ENCODE measurements at places on chromosomes 4 and X.

DNA sequence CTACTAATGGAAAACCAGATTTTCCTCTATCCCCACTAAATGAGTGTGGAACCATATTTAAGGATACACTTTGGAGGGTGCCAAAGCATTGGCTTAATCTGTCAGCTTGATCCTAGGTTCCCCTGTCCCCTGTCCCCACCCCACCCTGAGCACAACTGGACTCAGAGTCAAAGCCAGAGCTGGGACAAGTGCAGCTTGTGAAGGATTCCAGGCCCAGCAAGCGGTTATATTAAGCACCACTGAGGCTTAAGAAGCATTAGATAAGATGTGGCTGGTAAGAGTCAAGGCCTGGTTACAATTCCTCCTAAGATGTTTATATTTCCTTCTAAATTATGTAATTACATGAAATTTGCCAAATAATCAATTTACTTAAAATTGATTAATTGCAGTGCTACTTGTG is 350.0 kb upstream of the GATB start:
- DNase-seq: no peak

GRCh38 chr4:76443376-76443775 is 8.3 kb downstream of the SHROOM3 start:
- no peak for DNase-seq

DNA sequence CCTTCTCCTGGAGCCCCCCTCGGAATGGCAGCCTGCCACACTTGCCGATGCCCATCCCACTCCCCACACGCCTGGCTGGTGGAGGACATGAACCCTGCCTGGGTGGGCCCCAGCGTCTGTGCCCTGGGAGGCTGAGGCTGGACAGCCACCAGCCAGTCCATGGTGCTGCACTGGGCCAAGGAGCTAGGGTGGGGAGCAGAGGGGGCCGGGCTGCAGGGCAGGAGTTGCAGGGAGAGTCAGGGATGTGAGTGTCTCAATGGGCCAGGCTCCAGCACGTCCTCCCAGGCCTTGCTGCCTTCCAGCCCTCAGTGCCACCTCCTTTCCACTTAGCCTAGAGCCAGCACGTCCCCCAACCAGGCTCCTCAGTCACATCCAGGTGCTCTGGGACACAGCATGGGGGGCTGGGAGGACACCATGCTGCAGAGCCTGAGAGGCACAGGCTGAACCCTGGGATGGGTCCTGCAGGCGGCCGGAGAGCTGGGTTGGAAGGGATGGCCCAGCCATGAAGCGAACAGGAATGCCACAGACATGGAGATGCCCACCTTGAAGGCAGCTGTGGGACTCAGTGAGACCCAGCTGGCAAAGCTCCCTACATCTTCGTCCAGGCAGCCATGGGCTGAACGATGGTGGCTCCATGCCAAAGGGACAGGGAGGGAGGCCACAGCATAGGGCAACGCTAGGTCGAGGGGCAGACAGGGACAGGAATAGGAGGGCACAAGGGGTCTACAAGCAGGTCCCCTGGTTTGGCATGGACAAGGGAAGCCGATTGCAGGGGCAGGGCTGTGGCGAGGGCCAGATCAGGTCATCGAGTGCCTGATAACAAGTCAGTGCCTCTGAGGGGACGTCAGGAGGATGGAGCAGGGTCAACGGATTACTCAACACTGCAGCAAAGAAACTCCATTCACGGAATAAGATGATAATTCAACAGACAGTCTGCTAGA is 30.1 kb upstream of the MXD4 start:
- DNase-seq: no peak

- DNase-seq: peak; percentile 30
Measured at GRCh38 chrX:39689376-39690104, 408.2 kb downstream of the BCOR start.

DNA sequence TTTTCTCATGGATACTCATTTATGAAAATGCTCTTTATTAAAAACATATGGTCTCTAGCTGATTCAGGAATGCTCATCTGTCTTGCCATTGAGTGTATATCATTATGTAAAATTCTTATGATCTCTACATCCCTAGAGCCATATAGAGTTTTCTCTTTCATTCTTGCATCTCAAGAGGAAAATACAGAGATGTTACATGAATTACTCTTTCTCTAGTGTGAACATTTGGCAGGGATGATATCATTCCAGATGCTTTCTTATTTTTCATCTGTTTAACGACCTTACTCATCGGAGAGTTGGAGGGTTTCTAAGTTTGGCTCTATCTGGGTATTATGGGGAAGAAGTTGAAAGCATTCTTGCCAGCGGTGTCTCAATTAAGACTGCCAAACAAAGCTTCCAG is 202.9 kb upstream of the SLC7A11 start:
- no peak for DNase-seq

DNA sequence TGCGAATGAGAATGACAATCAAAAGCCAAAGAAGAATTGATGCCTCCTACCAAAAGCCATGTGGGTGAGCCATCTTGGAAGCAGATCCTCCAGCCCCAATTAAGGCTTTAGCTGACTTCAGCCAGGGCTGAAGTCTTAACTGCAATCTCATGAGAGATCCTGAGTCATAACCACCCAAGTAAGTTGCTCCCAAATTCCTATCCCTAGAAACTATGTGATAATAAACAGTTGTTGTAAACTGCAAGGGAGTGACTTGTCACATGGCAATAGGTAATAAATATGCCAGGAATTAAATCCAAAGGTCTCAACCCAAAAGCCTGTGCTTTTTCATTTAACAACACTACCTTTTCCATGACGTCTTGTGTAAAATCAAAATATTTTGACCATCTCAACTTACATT is 154.2 kb upstream of the TBL1X start:
- no peak for DNase-seq

DNA sequence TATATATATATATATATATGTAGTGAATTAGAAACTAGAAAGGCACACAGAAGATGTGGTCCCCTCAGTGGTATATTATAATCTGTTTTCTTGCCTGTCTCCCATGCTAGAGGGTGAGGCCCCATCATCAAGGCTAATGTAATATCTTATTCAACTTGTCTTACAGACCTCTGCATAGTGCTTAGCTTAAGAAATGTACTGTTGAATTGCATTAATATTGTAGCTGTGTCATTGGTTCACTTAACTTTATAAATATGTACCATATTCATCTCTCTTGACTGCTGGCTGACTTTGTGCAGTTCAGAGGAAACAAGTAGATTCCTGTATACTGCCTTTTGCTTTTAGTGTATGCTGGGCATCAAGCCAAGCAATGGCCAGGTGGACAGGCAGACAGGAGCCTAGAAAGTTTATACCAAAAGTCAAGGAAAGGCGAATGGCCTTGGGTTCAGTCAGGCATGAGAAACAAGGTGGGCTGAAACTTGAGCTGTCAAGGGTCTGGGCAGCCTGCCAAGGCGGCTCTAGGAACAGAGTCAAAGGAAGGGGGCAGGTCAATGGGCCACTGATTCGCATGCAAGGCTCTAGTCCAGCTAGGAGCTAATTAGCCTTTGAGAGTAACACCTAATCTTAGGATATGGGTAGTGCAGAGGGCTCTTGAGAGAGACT is 78.8 kb upstream of the LEF1 start:
- peak; percentile 33 for DNase-seq

DNA sequence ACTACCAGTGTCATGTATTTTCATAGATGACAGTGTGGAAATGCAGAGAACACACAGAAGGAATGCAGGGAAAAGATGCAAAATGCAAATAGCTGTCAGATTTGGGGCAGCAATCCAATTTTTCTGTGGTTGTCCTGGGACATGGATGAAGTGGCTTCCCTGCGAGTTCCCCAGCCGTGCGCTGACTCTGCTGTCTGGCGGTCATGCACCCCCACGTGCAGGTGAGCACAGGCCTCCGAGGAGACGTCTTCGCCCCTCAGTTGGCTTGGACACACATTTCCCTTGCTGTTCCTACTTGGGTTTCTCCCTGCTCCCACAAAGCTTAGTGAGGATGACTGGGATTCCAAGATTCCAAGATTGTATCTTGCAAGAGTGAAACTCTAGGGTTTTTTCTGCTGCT is 24.4 kb downstream of the BLOC1S4 start:
- no peak for DNase-seq

DNA sequence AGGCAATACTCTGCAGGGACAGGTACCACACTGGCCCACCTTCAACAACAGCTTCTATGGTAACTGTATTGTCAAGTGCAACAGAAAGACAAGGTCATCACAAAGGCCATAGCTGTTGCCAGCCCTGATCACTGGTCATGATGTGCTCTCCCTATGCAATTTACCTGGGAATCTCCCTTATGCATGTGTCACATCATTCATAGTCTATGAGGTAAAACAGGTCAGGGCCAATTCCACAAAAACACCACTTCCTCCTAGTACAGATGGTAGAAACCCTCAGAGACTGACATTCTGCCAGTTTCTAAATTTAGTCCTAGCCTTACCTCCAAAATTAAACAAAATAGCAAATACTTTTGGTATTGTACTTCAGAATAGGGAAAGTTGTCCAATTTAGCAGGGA is 132.8 kb downstream of the MGST2 start:
- DNase-seq: no peak

GRCh38 chr4:1501754-1502500 is 95.7 kb upstream of the NKX1-1 start:
- no peak for DNase-seq

GRCh38 chr4:182449186-182449929 is 206.2 kb downstream of the TENM3 start:
- peak; percentile 40 for DNase-seq

DNA sequence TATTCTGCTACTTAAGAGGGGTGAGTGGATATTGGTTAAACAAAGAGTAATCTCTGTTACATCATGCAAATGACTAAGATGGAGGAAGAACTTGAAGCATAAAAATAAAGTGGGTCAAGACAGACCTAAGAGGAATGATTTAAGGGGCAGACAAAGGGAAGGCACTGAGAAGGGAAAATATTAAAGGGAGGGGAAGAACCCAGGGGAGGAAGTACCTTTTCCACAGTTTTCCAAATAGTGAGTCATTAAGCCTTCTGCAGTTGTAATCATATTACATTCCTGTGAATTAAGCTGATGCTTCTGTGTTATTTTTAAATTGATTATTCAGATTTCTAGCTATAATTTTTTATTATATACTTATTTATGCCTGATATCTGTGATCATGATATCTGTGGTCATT is 253.3 kb downstream of the CENPC start:
- no peak for DNase-seq

- no peak for DNase-seq
Measured at GRCh38 chr4:143438710-143439109, 74.8 kb upstream of the SMARCA5 start.

- DNase-seq: no peak
Measured at GRCh38 chr4:110850461-110851442, 227.9 kb upstream of the PITX2 start.

GRCh38 chr4:37687194-37687562 is 1.0 kb upstream of the RELL1 start:
- no peak for DNase-seq

GRCh38 chrX:16114611-16115010 is 8.8 kb upstream of the GRPR start:
- DNase-seq: no peak

DNA sequence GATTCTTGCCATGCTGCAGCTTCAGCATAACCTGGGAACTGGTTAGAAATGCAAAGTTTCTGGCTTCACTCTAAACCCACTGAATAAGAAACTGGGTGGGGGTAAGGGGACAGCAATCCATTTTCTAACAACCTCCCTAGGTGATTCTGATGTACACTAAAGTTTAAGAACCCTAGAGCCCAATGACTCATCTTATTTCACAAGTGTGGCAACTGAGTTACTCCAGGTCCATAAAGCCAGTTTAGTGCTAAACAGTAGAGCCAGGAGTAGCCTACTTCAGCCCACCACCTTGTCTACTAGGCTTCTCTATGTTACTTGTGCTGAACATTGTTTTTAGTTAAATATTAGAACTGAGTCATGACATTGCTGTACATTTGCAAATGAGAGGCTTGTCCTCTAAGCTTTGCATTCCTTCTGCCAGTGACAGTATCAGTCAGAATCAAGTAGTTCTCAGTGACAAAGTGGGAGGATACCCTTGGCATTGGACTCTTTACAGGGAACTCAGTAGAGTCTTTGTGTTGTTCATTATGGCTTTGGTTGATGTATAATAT is 518.0 kb downstream of the RPA4 start:
- no peak for DNase-seq

- DNase-seq: no peak
Measured at GRCh38 chrX:38804682-38805431, 3.6 kb downstream of the MID1IP1 start.

- DNase-seq: no peak
Measured at GRCh38 chr4:87232216-87232615, 11.8 kb upstream of the KLHL8 start.
